ENCODE measurements at places on chromosomes 4 and X. TPM values are rescaled to one million over a fixed set of nuclear protein-coding genes. Genes with fewer than 3 reads are reported as not detected.

Gene IQCM
- not detected for total RNA-seq

- no peak for DNase-seq
Measured at GRCh38 chr4:7960017-7960789, 20.5 kb upstream of the AFAP1 start.

Gene LRP2BP
- 0.68 TPM for total RNA-seq

DNA sequence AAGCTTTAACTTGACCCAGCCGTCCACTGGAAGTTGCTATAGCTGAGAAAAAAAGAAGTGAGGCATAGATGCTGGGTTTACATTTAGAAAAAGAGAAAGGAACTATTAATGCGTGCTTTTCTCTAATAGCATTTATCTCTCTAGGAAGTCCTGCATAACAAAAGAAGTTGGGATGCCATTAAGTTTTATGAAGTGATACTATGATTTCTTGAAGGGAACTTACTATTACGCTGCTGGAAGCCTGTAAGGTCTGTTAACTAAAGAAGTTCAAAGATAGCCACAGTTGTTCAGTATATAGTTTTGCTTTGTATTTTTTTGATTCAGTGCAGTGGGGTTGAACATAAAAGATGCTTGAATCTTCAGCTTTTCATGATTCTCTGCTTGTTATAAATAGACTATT, 203.4 kb downstream of the CCSER1 start:
- DNase-seq, result no peak

DNA sequence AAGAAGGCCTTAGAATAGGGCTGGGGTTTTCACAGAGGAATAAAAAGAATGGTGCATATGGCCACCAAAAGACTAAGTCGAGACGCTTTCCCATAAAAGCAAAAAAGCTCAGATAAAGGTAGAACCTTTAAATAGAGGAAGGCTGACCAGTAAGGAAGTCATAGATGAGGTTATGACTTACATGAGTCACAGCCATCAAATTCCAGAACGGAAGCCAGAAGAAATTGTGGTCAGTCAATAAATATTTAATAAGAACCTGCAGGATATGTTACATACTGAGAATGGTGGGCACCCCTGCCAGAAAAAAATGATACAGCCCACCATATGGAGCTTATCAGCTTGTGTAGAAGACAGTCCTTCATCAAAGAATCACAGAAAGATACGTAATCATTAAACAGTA, 120.1 kb downstream of the MANBA start:
- DNase-seq, result no peak

Data from activated naive CD4-positive, alpha-beta T cell treated with anti-CD3 and anti-CD28 coated beads, Interleukin-2, amount 50 U/mL, for 72 hours (primary cell).